ENCODE measurements at places on chromosomes 16 and 17.

DNA sequence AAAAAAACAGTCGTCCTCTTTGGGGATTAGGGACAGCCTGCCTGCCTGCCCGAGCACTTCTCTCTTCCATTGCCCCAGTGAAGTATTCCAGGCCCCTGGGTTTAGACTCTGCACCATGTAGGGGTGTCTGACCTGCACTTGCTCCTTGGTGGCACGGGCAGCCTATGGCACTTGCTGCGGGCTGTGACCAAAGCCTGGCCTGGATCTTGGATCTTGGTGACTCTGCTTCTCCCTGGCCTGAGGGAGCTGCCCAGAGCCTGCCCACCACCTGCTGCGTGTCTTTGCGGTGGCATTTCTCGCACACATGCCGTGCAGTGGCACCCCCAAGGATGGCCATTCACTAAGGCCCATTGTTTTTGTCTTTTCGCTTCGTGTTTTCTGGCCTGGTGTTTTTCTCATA, 6.1 kb upstream of the STH start:
- no peak for DNase-seq

DNA sequence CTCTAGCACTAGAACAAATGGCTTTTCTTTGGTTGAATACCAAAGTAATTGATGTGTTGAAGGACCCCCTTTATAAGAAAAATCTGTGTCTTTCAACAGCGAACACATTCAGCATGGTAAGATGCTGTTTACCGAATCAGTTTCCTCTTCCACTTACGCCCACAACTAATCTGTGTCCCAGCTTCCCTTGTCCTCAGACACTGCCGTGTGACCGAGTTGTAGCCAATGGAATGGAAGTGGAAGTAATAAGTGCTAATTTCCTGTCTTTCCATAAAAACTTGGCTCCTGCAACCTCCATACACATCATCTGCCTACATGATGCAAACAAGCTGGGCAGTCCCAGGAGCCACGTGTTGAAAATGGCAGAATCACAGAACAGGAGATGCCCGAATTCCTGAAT, 10.4 kb downstream of the CDIPT start:
- no peak for DNase-seq

- no peak for DNase-seq
These were observed 107.6 kb downstream of the RBFOX3 start for GRCh38 chr17:79503126-79503839.

DNA sequence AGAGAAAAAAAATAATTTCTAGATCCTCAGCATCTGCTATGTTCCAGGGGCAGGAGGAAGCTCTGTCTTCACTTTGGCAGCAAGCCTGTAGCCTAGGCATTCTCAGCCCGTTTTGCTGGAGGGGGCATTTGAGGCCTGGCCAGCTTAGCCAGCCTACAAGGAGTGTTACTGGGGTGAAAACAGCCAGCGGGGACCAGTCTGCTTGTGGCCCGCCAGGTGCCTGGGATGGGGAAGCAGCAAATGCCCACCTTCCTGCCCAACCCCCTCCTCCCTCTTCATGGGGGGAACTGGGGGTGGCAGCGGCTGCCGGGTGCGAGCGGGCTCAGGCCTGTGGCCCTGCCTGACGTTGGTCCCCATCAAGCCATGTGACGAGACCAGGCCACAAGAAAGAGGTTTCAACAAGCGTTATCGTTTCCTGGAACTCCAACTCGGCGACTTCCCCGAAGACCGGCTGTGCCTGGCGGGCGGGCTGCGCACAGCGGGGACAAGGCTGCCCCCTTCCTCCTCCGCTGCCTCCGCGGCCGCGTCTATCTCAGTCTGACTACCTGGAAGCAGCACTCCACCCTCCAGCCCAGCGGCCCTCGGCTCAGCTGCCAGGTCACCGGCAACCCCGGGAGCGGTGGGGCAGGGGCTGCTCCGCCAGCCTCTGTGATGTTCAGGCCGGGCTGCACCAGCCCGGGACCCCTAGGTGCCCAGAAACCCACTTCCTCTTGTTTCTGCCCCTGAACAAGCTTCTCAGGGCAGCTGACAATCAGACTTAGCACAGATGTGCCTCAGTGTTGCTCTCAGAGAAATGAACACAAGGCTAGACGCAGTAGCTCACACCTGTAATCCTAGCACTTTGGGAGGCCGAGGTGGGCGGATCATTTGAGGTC, 22.9 kb downstream of the SOCS1 start:
- no peak for DNase-seq

- DNase-seq = no peak
These were observed 189.0 kb upstream of the CIBAR2 start for GRCh38 chr16:85301231-85301630.

- DNase-seq = no peak
These were observed 12.1 kb downstream of the UBE2O start for GRCh38 chr17:76440751-76441362.

DNA sequence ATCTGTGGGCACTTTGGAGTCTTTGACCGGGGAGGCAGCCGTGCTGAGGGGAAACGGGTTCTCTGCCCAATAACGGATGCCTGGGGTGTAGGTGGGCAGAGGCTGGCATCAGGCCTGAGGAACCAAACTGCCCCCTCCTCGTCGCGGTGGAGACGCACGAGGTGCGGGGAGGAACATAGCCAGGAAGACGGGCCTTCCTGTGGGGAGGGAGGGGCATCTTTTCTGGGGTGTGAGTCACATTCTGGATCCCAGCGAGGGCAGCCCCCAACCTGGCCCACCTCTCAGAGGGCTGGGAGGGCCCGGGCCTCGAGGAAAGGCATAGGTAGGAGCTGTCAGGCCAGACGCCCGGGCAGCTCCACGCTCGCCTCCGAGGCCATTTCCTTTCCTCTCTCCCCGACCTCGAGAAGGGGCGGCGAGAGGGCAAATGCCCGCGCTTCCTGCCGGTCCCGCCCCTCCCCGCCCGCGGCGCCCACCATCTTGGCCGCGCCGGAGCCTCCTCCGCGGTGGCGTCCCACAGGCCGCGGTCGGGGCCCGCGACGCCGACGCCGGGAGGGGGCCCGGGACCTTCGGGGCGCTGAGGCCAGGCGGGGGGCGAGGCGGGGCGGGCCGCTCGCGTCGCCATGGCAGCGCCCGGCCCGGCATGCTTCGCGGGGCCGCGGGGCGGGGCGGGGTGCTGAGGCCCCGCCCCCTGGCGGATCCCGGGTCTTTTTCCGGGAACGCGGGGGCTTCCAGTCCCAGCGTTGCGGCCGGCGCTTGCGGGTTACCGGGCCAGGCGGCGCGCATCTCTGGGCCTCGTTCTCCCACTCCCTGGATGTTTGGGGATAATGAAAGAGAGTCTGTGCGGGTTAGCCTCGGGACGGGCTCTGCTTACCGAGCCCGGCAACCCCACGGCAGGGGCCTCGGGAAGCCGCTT, 13.2 kb downstream of the RAI1 start:
- DNase-seq = no peak

DNA sequence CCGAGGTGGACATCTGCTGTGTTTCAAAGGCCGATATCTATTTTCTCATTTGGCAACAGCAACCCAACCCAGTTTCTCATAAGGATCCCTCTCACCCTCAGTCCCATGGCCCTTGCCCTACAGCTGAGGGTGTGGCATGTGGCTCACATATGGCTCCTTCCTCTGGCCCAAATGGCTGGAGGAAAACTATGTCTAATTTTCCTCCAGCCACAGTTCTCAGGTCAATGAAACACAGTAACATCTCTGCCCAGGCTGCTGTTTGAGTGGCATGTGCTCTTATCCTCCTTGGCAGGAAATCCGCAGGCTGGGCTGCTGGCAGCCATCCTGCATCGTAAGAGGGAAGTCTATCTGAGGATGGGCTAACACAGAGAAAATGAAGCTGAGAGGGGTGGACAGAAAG, 24.1 kb downstream of the SERPINF1 start:
- no peak for DNase-seq

DNA sequence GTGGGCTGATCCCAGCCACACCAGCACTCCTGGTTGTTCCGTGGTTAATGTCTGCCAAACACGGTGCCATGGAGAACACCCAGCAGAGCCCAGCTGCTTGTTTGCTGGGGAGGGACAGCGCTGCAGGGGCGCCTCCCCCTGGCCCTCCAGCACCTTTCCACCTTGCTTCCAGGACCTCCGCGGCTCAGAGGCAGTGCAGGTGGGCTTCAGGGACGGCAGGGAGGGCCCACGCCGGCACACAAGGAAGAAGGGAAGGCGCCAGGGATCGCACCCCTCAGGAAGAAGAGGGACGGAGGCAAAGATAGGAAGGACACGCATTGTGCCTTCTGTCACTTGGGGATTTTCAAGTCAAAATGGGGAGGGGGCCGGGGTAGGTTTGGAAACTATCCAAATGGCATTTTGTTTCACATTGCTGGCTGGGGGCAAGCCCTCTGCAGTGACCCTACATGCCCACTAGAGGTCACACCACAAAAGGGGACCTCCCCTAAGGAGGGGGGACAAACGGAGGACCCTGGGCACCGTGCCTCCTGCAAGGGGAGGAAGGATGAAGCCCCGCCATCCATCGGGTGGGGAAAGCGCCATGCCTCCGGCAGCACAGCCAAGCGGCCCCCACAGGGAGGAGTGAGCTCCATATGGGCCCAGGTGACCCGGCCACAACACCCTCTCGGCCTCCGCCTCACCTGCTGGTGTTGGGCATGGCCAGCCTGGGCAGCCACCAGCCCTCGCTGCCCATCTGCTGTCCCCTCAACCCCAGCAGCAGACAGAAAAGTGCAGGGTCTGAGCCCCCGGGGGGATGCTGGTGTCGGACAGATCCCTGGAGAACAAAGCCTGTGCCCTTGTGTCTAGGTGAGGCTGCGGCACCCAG, 7.5 kb upstream of the C16orf95 start:
- DNase-seq = peak; percentile 51

GRCh38 chr17:72558971-72559476, 438.2 kb downstream of the SOX9 start:
- no peak for DNase-seq

DNA sequence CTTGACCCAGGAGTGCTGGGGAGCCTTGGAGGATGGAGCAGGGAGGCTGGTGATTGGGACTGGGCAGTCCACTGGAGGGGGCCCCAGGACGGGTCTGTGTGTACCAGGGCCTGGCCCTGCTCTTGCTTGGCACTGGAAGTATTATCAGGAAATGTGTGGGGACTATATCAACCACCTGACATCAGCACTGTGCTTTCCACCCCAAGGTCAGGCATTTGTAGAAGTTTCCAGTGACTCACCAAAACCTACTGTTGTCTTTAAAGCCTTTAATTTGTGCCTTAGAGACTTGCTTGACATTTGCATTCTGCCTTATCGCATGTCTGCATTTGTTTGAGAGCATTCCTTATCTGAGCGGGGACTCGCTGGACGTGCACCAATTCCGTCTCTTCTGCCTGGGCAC, 323.1 kb downstream of the FOXL1 start:
- no peak for DNase-seq

- no peak for DNase-seq
These were observed 61.2 kb upstream of the ENDOV start for GRCh38 chr17:80353718-80354275.

DNA sequence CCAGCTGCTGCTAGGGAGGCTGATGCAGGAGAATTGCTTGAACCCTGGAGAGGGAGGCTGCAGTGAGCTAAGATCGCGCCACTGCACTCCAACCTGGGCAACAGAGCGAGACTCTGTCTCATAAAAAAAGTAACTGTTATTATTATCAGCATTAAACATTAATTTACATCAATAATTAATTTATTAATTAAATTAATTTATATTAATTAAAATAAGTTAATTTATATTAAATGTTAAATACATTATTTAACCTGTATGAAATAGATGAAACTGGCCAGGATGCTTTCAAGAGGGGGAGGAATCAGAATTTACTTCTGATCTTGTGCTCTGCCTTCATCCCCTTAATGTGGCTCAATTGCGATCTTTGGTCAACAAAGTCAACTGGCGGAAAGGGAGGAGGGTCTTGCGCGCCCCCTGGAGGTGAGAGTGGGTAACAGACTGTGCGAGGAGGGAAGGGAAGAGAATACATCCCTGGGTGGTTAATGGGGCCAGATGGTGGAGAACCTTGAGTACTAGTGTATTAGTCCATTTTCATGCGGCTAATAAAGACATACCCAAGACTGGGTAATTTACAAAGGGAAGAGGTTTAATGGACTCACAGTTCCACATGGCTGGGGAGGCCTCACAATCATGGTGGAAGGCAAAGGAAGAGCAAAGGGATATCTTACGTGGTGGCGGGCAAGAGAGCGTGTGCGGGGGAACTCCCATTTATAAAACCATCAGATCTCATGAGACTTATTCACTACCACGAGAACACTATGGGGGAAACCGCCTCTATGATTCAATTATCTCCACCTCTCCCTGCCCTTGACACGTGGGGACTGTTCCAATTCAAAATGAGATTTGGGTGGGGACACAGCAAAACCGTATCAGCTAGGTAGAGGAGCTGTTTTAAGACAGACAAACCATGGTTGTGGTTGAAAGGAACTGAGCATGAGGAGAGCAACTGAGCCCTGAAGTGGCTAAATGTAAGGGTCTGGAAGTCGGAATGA, 15.7 kb upstream of the CPPED1 start:
- peak; percentile 79 for DNase-seq

- no peak for DNase-seq
These were observed 353.1 kb downstream of the FOXL1 start for GRCh38 chr16:86931410-86931941.
